Muscle of leg (tissue), 16 donors: ENCODE measurements at places on chromosomes 1 and 21. TPM values are rescaled to one million over a fixed set of nuclear protein-coding genes. Genes with fewer than 3 reads are reported as not detected.

DNA sequence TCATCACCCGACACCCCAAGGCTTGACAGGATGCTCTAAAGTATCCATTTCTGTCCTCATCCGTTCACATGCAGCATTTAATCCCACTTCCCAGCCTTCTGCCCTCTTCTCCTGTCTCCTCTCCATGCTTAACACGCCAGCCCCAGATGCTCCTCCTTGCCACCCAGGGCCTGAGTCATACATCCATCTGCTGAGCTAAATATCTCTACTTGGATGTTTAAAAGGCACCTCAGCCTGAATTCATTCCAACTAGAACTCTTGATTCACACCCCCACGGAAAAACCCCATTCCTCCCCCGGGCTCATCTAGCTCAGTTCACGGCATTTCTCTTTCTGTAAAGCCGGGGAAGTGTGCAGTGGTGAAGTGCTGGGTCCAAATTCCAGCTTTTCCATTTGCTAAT lies 27.7 kb downstream of the TEX35 start:
- no peak for DNase-seq

DNA sequence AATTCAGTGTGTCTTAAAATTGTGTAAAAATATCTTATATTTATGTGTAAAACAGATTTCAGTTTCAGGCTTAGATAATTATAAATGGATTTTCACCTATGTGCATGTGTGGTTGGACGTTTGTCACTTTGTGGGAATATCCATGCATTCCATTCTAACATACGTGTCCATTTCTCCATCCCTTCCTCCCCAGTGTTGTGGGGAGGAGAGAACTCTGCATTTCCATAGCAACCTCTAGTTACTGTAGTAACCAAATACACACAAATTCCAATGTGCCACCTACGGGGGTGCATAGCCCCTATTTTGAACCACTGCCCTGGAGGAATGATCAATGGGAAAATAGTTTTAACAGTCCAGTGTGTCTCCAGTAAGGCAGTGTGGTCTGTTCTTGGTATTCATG lies 79.0 kb downstream of the RASAL2 start:
- DNase-seq = no peak

DNA sequence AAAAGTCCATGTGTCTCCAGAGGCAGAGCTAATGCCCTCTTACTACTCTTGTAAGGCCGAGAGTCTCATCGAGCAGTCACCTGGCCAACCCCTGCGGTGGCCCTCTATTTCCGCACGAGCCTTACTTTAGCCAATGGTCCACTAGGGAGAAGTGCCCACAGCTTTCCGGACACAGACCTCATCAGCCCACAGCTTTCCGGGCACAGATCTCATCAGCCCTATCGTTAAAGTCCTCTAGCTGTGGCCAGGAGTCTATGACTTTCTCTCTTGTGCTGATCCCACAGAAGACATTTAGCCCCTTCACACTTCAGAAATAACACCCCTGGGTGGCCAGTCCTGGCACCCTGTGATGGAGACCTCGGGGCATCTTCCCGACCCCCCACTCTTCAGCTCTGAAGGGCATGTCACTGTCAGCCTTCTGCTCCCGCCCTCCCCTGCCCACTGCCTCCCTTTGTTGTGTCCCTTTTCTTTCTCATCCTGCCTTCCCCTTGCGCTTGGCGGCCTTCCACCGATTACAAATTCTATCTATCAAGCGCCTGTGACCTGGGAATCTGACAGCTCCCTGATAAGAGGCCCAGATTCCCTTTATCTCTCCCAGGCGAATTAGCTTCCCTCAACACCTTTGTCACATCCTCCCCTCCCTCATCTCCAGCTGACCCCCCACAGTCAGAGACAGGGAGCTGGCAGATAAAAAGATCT lies 161.0 kb downstream of the PLXNA2 start:
- no peak for DNase-seq

CHI3L2 gene
- total RNA-seq = 0.09 TPM

OPTC gene
- not detected for total RNA-seq

TMEM54 gene
- total RNA-seq = 5.2 TPM
